Omental fat pad (tissue), 4 donors: ENCODE measurements at places on chromosomes 1 and 21.

DNA sequence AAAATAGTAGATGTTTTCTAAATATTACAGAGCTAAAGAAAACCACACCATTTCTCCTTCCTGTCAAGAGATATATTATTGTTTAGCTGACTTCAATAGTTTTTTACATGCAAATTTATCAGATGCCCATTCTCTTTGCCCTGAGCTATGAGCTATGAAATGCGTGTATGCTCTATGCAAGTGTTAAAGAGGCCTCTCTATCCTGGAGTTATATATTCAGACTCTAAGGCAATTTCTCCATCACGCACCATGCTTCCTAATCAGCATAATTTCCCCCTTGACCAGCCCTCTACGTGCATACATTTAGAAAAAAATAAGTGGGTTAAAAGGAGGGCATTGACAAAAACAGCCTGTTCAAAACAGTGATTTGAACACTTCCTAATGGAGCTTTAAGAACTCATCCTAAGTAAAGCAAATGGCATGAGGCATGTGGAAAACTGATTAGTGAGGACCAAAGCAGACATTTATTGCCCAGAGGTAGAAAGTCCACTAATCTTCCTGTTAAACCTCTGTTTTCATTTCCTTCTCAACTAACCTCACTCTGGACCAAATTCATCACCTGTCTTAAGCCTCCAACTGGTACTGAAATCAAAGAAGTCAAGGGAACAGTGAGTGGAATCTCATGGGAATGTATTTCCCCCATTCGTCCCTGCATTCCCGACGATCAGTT, 565.8 kb upstream of the PKN2 start:
- no peak for DNase-seq

GRCh38 chr1:15923241-15923640, 52.7 kb downstream of the ZBTB17 start:
- DNase-seq, result no peak

DNA sequence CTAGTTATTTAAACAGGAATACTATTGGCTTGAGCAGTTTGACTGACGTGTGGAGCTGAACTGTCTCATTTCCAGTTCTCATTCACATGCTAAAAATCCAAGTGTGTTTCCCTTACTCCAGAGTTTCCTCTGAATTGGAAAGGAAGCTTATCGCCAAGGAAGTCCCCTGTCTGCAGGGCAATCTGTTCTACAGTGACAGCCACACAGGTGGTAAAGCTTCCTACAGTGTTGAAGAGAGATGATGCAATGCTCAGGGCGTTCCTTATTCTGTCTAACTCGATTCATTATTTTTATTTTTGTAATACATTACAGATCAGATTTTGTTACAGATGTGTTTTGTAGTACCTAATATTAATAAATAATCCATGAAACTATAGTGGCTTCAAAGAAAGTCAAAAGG, 41.3 kb downstream of the ADAMTS5 start:
- no peak for DNase-seq

- no peak for DNase-seq
Observed at GRCh38 chr1:229984310-229984991, 82.6 kb upstream of the GALNT2 start.
